Activated T-helper 1 cell treated with anti-CD3 and anti-CD28 coated beads, Interleukin-2, amount 50 U/mL, for 16 hours (primary cell): ENCODE measurements at places on chromosomes 3 and 15.

DNA sequence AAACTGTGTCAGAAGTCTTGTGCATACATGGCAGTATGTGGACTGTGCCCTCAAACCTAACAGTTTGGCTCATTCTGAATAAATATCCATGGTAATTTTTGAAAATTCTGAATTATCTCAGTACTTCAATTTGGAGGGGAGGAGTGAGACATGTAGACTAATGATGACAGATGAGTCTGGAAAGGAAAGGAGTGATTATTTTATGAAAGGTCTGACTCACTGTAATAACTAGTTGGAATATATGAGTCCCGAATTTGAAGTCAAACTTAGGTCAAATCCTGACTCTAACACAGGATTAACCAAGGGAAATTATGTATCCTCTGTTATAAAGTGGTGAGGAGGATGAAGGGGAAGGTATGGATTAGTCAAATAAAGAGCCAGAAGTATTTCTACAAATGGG is 38.6 kb downstream of the SUCNR1 start:
- no peak for DNase-seq

GRCh38 chr15:81807806-81808205 is 238.0 kb downstream of the MEX3B start:
- no peak for DNase-seq

DNA sequence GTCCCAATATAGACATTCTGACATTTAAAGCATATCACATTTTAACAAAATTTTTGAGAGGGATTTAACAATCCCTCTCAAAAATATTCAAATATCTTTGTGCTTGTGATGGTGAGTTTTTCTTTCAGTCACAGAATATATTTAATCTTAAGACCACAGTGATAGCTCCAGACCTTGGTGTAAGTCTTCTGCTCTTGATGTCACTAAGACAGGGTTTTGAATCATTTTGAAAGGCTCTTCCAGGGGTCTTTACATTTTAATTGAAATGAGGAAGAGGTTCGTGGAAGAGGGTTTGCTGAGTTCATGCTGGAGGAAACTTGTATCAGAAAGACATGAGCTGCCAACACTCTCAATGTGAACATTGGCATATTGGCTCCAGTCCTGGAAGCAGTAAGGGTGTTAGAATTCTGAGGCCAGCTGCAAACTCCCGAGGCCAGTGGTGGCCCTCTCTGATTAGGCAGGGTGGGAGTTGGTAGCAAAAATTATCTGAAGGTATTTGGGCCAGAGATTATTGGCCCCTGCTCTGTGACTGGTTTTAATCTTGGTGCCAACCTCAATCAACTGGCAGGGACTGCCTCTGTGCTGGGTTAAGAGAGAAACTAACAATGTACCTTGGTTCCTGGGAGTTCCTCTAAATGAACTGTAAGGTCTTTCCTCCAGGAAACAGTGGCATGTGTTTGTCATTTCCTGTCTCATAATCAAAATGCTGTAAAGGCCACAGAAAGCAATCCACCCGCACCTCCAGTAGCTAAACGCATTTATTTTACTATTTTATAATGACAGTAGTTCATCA is 5.3 kb downstream of the POU1F1 start:
- no peak for DNase-seq

DNA sequence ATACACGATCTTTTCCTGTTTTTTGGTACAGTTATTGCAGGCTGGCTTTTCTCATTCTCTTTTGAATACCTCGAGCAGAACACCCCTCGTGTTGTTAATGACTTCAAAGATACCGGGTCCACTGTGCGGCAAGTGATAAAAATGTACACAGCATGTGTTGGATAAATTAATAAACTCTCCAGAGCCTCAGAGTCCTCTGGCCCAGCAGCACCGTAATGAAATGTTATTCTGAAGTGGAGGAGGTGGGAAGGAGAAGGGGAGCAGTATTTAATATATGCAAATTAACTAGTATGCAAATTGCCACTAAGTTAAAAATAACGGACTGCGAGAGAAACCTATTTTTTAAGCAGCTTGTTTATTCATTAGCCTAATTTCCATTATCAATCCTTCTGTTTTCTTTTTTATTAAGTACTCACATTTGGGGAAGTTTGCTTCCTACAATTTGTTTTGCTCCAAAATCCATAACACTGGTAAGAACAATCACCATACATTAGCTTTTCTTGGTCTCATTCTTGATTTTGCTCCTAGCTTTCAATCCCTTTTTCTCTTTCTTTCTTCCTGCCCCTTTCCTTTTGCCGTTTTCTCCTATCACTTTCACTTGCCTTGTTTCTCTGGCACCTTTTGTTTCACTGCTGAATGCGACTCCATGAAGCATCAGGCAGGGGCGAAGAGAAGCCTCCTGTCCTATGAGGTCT is 462.3 kb upstream of the PPP2R3A start:
- no peak for DNase-seq

DNA sequence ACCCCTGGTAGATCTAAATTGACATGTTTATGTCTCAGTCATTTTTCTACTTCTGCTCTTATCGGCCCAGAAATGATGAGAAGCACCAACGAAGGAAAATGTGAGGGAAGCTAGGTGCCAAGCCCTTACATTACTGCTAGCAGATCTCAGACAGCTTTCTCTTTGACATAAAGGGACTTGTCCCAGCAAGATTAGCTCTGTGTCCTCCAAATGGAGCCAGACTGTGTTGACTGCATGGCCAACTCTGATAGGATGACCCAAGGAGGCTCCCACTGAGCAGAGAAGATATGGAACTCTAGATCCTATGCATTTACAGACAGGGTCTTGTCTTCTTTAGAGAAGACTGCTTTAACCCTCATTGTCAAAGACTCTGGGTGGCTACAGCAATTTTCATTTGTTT is 2.8 kb upstream of the MCTP2 start:
- no peak for DNase-seq

- DNase-seq = no peak
Observed at GRCh38 chr3:135075157-135075556, 280.1 kb downstream of the EPHB1 start.

- DNase-seq = no peak
Observed at GRCh38 chr3:171895900-171896299, 52.8 kb downstream of the TMEM212 start.

- no peak for DNase-seq
Observed at GRCh38 chr3:114447950-114448479, 154.2 kb downstream of the TIGIT start.

- no peak for DNase-seq
Observed at GRCh38 chr3:195036574-195036973, 234.4 kb downstream of the XXYLT1 start.
